ENCODE measurements at places on chromosomes 5 and 9. TPM values are rescaled to one million over a fixed set of nuclear protein-coding genes. Genes with fewer than 3 reads are reported as not detected.

GRCh38 chr9:124492818-124493217 is 14.4 kb downstream of the NR5A1 start:
- H3K4me1 ChIP-seq, result no peaks in the 10 kb centered on the region
- no peaks in the 10 kb centered on the region for H3K36me3 ChIP-seq
- no peak for DNase-seq
- H3K27me3 ChIP-seq, result peaks cover 33% of the 10 kb centered on the region

DNA sequence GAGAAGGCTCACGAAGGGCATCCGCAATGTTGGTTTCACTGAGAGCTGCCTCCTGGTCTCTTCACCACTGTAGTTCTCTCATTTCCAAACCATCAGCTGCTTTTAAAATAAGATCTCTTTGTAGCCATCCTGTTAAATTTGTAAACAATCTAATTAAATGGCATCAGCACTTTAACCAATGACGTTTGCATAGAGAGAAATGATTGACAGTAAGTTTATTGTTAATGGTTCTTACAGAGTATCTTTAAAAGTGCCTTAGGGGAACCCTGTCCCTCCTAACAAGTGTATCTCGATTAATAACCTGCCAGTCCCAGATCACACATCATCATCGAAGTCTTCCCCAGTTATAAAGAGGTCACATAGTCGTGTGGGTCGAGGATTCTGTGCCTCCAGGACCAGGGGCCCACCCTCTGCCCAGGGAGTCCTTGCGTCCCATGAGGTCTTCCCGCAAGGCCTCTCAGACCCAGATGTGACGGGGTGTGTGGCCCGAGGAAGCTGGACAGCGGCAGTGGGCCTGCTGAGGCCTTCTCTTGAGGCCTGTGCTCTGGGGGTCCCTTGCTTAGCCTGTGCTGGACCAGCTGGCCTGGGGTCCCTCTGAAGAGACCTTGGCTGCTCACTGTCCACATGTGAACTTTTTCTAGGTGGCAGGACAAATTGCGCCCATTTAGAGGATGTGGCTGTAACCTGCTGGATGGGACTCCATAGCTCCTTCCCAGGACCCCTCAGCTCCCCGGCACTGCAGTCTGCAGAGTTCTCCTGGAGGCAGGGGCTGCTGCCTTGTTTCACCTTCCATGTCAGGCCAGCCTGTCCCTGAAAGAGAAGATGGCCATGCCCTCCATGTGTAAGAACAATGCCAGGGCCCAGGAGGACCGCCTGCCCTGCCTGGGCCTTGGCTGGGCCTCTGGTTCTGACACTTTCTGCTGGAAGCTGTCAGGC is 16.6 kb downstream of the SQSTM1 start:
- H3K27ac ChIP-seq, result no peak overlapping the region
- H3K27me3 ChIP-seq, result no peaks in the 10 kb centered on the region
- H3K36me3 ChIP-seq, result peaks cover 19% of the 10 kb centered on the region
- no peak overlapping the region for H3K4me3 ChIP-seq
- H3K4me1 ChIP-seq, result peaks cover 2% of the 10 kb centered on the region

DNA sequence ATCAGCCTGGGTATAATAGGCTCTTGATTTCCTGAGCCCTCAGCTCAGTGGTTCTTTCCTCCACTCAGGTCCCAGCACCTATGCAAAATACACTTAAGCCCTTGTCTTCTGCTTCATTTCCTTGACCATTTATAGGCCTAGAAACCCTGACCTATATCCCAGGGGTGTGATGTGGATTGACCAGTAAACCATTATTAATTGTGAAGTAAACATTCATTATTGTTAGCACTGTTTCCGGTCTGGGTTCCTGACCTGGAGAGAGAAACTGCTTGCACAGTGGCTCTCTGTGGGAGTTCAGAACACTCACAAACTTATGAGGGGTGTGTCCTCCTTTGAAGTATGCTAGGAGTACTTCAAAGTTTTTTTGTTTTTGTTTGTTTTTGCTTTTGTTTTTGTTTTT is 19.6 kb upstream of the TOMM5 start:
- H3K4me3 ChIP-seq, result no peak overlapping the region
- H3K4me1 ChIP-seq, result no peaks in the 10 kb centered on the region

GRCh38 chr9:27206041-27206440 is 90.9 kb downstream of the EQTN start:
- no peaks in the 10 kb centered on the region for H3K4me1 ChIP-seq
- H3K36me3 ChIP-seq, result peaks cover 5% of the 10 kb centered on the region
- no peak overlapping the region for H3K4me3 ChIP-seq
- H3K27me3 ChIP-seq, result no peaks in the 10 kb centered on the region

DNA sequence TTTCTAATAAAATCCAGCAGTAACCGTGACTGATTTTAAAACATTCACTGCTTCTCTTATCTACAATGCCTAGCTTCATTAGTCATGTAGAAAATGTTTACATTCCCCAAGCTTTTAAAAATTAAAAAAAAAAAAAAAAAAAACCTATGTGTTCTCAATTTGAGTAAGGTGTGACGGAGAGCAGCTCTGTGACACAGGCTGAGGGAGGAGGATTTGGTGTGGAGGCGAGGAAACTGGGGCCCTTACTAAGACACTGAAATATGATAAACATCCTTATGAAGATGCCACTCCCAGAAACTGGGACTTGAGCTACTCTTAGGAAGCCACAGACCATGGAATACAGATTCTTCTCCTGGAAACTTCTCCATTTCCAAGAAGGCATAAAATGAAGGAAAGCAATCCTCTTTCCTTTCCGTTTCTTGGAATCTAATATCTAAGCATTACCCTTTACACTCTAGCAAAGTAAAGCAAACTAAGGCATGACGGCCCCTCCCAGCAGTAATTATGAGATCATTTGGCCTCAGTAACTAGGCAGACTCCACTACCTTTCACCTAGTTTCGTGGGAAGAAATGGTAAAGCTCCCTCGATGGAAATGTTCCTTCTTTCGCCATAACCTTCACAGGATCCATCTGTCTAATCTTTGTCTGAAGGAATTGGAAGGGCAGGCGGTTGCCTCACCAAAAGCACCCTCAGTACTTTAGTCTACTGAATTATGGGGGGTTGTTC is 23.5 kb downstream of the GRAMD2B start:
- H3K4me3 ChIP-seq, result no peak overlapping the region
- no peak overlapping the region for H3K27ac ChIP-seq
- H3K36me3 ChIP-seq, result no peaks in the 10 kb centered on the region
- H3K4me1 ChIP-seq, result peaks cover 7% of the 10 kb centered on the region
- no peak for DNase-seq

- H3K4me3 ChIP-seq, result no peak overlapping the region
- H3K4me1 ChIP-seq, result peaks cover 13% of the 10 kb centered on the region
- no peak overlapping the region for H3K27ac ChIP-seq
- H3K36me3 ChIP-seq, result no peaks in the 10 kb centered on the region
These were observed 29.7 kb upstream of the AKNA start for GRCh38 chr9:114417511-114417910.

- no peaks in the 10 kb centered on the region for H3K27me3 ChIP-seq
- no peak overlapping the region for H3K4me3 ChIP-seq
- no peak for DNase-seq
- H3K4me1 ChIP-seq, result no peaks in the 10 kb centered on the region
These were observed 27.8 kb upstream of the SEMA4D start for GRCh38 chr9:89525446-89526374.

GRCh38 chr5:72314571-72315172 is 5.4 kb downstream of the MRPS27 start:
- peaks cover 31% of the 10 kb centered on the region for H3K4me1 ChIP-seq
- H3K36me3 ChIP-seq, result peaks cover 57% of the 10 kb centered on the region
- no peak overlapping the region for H3K4me3 ChIP-seq
- no peaks in the 10 kb centered on the region for H3K27me3 ChIP-seq
- peak; percentile 63 for DNase-seq
- no peak overlapping the region for H3K27ac ChIP-seq

- H3K27ac ChIP-seq, result no peak overlapping the region
- no peak overlapping the region for H3K4me3 ChIP-seq
- no peaks in the 10 kb centered on the region for H3K27me3 ChIP-seq
- H3K36me3 ChIP-seq, result no peaks in the 10 kb centered on the region
- H3K4me1 ChIP-seq, result no peaks in the 10 kb centered on the region
These were observed 97.2 kb upstream of the SPIN1 start for GRCh38 chr9:88291056-88291455.

- peaks cover 9% of the 10 kb centered on the region for H3K4me1 ChIP-seq
- H3K4me3 ChIP-seq, result peak overlapping the region; percentile 22
- no peak for DNase-seq
- no peaks in the 10 kb centered on the region for H3K36me3 ChIP-seq
- H3K27ac ChIP-seq, result no peak overlapping the region
These were observed 584.0 kb downstream of the ACTL7B start for GRCh38 chr9:108271646-108272348.

DNA sequence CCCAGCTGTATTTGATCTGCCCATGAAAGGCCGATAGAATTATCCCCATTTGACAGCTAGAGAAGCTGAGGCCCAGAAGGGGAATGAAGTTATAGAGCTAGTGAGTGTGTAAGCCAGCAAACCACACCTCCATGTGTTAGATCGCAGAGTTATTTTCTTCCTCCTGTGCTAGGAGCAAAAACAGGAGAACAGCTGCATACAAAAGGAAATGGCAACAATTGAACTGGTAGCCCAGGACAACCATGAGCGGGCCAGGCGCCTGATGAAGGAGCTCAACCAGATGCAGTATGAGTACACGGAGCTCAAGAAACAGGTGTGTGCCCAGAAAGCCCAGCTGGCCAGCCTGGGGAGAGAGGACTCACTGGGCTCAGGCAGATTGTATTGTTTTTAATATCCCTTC is 30.4 kb downstream of the RAB14 start:
- no peak overlapping the region for H3K27ac ChIP-seq
- no peak for DNase-seq
- no peak overlapping the region for H3K4me3 ChIP-seq
- H3K36me3 ChIP-seq, result peaks cover 24% of the 10 kb centered on the region

DNA sequence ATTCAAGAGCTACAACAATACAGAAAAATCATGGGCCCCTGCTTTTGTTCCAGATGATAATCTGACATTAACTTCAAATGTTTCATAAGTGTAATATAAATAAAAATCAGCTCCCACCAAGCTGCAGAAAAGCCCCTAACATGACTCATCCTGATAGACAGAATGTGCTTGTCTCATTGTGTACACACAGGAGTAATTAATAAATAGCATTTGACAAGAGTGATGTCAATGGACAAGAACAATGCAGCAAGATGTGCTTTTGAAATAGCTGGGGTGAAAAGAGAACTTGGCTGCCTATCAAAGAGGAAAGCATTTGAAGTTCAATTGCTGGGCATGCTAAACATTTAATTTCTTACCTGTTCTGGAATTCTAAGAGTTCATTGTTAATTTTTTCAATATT is 79.2 kb downstream of the DNAH5 start:
- H3K27me3 ChIP-seq, result no peaks in the 10 kb centered on the region
- no peaks in the 10 kb centered on the region for H3K36me3 ChIP-seq
- no peak for DNase-seq

DNA sequence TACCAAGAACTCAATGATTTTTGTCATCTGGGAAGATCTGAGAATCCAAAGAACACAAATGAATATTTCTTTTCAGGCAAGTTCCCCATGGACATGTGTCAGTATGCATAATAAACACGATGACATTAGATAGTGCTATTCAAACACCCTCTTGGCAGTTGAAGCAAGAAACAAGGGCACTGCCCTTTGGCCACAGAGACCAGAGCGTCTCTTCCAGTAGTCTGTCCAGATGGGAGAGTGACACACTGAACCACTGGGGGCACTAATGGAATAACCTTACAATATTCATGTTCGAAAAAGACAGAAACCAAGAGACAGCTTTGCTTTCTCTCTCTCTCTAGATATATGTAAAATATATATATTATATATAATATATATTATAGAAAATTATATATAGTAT is 301.9 kb downstream of the CTNND2 start:
- H3K27me3 ChIP-seq, result no peaks in the 10 kb centered on the region
- H3K27ac ChIP-seq, result no peak overlapping the region
- H3K4me1 ChIP-seq, result no peaks in the 10 kb centered on the region

- DNase-seq, result no peak
- H3K27ac ChIP-seq, result no peak overlapping the region
- no peaks in the 10 kb centered on the region for H3K4me1 ChIP-seq
- H3K27me3 ChIP-seq, result peaks cover 15% of the 10 kb centered on the region
These were observed 16.1 kb upstream of the DRD1 start for GRCh38 chr5:175460126-175460525.

DNA sequence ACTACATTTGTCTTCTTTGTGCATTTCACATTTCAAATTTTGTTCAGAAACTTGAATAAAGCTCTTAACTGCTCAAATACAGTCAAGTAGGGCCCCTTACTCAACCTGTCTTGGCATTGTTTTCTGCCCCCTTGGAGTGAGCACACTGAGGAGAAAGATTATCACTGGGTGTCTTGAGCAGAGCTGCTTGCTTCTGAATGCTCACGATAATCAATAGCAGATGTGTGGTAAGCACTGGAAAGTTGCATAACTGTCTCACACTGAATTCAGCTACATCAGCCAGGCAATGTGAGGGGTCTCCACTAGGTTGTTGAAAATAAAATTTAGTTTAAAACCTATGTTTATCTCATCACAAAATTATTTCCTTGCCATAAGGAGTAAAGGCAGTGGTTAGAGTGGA is 7.8 kb upstream of the TNFAIP8 start:
- peaks cover 55% of the 10 kb centered on the region for H3K4me1 ChIP-seq
- H3K36me3 ChIP-seq, result no peaks in the 10 kb centered on the region
- H3K27me3 ChIP-seq, result no peaks in the 10 kb centered on the region
- H3K27ac ChIP-seq, result no peak overlapping the region

DNA sequence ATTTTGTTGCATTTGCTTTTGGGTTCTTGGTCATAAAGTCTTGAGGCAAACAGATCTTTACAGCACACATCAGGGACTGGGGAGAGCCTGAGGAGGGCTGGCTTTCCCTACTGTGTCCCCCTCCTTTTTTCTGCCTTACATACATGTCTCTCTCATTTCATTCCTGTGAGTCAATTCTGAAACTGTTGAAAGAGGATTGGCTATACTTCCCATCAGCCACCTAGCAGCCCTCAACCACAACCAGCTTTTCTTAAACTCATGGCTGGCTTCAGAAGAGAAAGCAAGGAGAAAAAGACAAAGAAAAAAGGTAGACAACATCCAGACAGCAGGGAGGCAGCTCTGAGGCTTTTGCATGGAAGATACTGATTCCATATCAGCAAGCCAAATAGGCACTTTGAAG is 374.8 kb upstream of the KIF2A start:
- DNase-seq, result no peak
- no peak overlapping the region for H3K4me3 ChIP-seq
- H3K36me3 ChIP-seq, result no peaks in the 10 kb centered on the region

DNA sequence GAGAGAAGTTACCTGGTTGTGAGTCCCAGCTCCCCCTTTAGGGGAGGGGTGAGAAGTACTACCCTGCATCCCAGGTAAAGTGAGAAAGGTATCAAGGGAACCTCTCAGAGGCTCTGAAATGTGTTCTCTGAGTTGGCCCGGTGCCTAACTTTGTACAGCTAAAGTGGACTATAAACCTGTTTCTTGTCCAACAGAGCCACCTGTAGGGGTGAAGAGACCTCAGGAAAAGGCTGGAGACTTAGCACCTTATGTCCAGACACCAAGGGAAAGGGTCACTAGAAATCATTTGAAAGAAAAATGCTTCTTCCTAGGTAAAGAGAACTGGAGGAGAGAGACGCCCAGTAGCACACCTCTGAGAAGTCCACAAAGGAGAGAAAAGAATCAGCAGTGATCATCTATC is 108.3 kb upstream of the KIF2A start:
- no peak overlapping the region for H3K4me3 ChIP-seq
- H3K4me1 ChIP-seq, result no peaks in the 10 kb centered on the region
- H3K27ac ChIP-seq, result no peak overlapping the region
- no peaks in the 10 kb centered on the region for H3K27me3 ChIP-seq

The PCDHGB2 gene
- 0.64 TPM for polyA plus RNA-seq

The SYNPO gene
- polyA plus RNA-seq, result 129 TPM

The WWC1 gene
- 7.8 TPM for polyA plus RNA-seq

The HACD4 gene
- polyA plus RNA-seq, result 0.29 TPM

The SLC45A2 gene
- not detected for polyA plus RNA-seq

The MARCOL gene
- polyA plus RNA-seq, result not detected

The ARL14EPL gene
- polyA plus RNA-seq, result not detected

The TEK gene
- 14.0 TPM for polyA plus RNA-seq

The GLRA1 gene
- polyA plus RNA-seq, result not detected

The FRMD3 gene
- 67.5 TPM for polyA plus RNA-seq

The CLIC3 gene
- polyA plus RNA-seq, result 21.4 TPM

The CCNB1 gene
- polyA plus RNA-seq, result 1.7 TPM

The PCDHB8 gene
- polyA plus RNA-seq, result 0.29 TPM

The BHMT gene
- 0.15 TPM for polyA plus RNA-seq

Measured in heart right ventricle (tissue), 16 donors.